Daoy (cell line): ENCODE measurements at places on chromosomes 3 and 15. TPM values are rescaled to one million over a fixed set of nuclear protein-coding genes. Genes with fewer than 3 reads are reported as not detected.

The AP3B2 gene
- 0.24 and 1.5 TPM in 2 replicates for total RNA-seq

The GUCA1C gene
- total RNA-seq = not detected in 2 replicates

The CHRNB4 gene
- total RNA-seq = 0.06 TPM in 1 of 2 replicates, not detected in the other

GRCh38 chr3:134143828-134144401 lies 106.7 kb downstream of the RYK start:
- DNase-seq = no peak

GRCh38 chr15:76034111-76034510 lies 21.9 kb upstream of the NRG4 start:
- DNase-seq = no peak
